ENCODE measurements at places on chromosomes 2 and 18.

DNA sequence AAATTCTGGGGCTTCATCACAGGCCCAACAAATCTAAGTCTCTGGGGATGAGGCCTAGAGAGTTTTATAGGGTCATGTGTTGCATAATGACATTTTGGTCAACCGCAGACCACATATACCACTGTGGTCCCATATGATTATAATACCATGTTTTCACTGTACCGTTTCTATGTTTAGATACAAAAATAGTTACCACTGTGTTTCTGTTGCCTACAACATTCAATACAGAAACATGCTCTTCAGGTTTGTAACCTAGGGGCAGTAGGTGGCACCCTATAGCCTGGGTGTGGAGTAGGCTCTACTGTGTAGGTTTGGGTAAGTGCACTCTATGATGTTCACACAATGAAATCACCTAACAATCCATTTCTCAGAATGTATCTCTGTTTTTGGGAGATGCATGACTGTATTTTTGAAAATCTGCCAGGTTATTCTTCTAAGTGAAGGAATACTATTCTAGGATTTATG, 485.2 kb downstream of the PTPRM start:
- no peak for DNase-seq

GRCh38 chr18:21903709-21904108, 163.1 kb downstream of the MIB1 start:
- DNase-seq = no peak

DNA sequence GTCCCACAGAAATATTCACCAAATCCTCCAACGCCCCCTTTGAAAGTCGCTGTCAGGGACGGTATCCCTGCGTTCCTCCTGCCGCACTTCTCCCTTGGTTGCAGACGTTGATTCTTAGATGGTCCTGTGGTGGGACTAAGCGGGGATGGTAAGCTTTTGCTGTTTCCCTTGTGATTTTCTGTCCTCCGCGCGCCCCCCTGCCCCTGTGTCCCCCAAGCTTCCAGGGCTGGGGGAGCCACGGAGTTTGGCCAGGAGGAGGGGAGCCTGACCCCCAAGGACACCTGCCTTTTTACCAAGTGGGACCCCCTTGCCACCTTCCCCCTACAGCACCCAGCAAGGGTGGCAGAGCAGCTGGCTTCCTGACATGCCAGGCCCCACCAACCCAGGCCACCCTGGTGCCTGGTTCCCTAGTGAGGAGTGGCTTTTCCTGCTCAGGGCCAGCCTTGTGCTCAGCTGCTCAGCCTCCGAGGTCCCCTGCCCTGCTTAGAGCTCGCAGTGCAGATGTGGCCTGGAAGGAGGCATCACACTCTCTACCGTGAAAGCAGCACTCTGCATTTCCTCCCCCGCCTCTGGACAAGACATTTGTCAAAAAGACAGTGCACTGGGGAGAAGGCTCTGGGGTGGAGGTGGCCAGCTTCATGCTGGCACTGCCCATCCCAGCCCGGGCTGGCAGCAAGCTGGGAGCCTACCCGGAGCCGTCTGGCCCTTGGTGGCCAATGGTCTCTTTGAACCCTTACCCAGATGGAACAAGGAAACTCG, 49.4 kb downstream of the TWIST2 start:
- DNase-seq = no peak

DNA sequence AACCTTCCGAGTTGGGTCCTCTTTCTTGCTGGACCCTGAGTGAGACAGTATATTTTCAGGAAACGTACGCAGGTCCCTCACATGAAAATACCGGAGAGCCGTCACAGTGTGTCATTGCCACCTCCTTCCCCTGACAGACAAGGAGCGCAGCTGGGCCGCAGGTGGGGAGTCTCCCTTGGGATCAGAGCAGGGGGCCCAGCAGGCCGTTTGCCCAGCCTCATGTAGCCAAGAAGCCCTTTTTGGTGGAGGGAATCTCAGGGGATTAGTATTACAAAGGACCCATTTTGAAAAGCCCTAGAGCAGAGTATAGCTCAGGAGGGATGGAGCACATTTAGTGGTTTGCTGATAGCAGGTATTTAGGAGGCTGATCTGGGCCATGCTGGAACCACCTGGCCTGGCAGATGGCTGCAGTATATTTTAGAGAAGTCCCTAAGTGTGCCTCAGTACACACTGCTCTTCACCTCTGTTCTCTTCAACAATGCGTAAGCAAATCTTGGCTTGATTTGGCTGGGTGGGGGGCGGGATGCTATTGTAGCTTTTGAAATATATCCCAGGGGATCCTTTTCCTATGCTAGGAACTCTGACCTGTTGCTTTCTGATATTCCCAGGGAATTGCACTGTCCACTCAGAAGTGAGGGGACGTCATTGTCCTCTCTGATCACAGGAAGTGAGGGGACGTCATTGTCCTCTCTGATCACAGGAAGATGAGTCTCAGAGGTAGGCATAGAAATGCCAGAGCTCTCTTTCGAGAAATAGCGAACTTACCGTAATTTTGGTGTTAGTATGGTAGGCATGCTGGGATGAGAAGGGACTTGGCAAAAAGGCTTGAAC, 171.9 kb downstream of the HRH4 start:
- no peak for DNase-seq

- DNase-seq = no peak
Measured at GRCh38 chr2:68577183-68577582, 66.2 kb upstream of the PROKR1 start.

GRCh38 chr2:137865954-137866540, 98.2 kb upstream of the HNMT start:
- DNase-seq = peak; percentile 35

DNA sequence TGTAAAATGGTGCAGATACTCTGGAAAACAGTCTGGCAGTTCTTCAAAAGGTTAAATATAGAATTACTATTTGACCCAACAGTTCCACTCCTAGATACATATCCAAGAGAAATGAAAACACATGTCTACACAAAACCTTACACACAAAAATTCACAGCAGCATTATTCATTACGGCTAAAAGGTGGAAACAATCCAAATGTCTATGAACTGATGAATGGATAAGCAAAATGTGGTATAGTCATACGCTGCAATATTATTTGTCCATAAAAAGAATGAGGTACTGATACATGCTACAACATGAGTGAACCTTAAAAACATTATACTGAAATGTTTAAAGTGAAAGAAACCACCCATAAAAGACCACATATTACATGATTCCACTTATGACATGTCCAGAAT, 4.0 kb downstream of the CYP27C1 start:
- no peak for DNase-seq

- no peak for DNase-seq
Measured at GRCh38 chr2:137252934-137253333, 487.6 kb downstream of the THSD7B start.

- no peak for DNase-seq
Measured at GRCh38 chr2:153043385-153043784, 325.0 kb downstream of the ARL6IP6 start.

DNA sequence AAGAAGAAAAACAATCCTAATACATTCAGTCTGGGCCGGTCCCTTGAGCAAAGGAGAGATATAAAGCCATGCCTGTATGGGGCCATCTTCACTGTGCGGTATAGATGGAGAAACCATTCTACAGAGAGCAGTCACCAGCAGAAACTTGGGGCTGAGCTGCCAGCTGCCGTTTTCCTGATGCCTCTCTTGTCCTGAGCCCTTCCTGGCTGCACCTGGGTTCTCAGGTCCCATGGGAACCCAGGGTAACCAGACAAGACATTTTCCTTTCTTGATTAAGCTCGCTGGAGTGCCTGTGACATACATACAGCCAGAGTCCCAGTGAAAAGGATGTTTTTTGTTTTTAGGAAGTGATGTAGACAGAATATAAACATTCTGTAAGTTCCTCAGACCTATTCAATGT, 5.3 kb upstream of the METTL21A start:
- DNase-seq = no peak

GRCh38 chr2:207925601-207926000, 99.7 kb downstream of the PLEKHM3 start:
- no peak for DNase-seq

- no peak for DNase-seq
Measured at GRCh38 chr2:222506230-222506935, 82.0 kb downstream of the SGPP2 start.

DNA sequence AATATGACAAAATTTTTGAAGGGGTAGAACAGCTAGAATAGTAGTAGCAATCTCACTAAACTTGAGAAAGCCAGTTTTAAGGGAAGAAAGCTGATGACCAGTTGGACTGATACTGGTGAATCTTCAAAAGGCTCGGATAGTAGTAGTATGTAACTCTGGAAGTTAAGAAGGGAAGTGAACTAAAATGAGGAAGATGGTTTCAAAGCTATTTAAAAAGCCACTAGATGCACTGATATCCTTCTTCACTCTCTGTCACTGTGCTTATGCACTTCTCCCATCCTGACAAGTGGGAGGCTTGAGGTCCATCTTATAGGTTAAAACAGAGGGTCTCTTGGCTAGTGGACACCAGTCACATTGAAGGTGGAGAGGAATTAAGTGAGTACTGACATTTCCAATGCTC, 141.1 kb downstream of the NCOA1 start:
- no peak for DNase-seq

GRCh38 chr2:1020206-1020605, 69.6 kb downstream of the SNTG2 start:
- DNase-seq = no peak

DNA sequence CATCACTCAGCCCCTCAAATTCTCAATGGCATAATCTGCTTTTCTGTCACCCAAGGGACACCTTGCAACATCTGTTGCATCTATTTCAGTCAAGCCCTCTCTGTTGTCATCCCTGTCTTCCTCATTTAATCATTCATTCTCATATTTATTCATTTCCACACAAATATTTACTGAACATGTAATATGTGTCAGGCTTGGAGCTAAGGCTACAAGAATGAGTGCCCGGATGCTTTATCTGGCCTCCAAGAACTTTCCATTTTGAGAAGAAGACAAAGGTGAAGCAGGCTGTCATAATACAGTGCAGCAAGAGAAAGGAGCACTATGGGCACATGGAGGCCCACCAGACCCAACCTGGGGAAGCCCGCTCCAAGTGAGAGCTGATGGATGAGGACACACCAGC, 15.6 kb downstream of the IL18RAP start:
- no peak for DNase-seq

DNA sequence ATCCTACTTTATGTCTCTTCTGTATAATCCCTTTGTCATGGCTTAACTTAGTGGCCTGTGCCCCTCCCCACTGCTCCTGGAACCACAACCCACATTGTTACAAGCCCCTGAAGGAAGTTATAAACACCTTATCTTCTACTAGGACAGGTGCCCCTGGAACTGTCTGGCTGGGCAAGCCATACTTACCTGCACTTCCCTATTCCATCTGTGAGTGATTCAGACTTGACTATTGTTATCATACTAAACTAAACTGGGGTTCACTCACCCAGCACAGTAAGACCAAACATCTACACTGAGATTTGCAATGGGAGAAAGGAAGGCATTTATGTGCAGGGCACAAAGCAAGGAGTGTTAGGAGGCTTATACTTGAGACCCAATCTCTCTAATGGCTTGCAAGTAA, 3.7 kb upstream of the UGT1A6 start:
- no peak for DNase-seq

- DNase-seq = no peak
Measured at GRCh38 chr2:79660557-79660956, 147.7 kb downstream of the CTNNA2 start.

DNA sequence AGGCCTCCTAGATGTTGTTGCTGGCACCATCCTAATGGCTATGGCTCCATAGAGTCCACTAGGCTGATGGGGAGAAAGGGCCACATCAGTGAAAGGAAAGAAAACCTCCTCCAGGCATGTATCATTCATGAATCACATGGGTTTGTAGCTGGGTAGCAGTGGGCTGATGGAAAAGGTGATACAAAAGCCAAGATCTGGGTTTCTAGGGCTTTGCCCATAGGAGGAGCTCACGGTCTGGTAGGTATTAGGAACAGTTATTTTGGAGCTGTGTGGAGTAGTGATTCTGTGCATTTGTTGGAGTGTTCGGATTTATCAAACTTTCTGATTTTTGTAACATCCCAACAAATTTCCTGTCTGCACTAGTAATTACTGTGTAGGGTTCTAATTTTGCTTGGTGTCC, 259.2 kb downstream of the SLC4A3 start:
- DNase-seq = no peak

- no peak for DNase-seq
Measured at GRCh38 chr2:9110346-9110884, 96.2 kb upstream of the ASAP2 start.

DNA sequence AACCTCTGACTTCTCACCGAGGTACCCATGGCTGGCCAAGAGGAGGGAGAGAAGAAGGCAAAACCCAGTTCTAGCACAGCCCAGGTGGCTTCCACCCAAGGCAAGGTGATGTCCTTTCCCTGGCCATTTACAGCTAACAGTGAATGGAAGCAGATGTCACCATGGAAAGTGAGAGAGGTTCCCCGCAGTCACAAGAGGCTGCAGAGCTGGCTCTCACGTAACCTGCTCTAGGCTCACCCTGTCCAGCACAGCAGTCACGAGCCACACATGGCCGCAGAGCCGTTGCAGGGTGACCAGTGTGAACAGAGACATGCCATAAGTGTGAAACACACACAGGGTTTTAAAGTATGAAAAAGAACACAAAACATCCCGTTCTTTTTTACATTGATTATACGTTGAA, 169.4 kb downstream of the TNS1 start:
- no peak for DNase-seq

- DNase-seq = no peak
Measured at GRCh38 chr2:209049608-209050007, 374.2 kb upstream of the MAP2 start.

DNA sequence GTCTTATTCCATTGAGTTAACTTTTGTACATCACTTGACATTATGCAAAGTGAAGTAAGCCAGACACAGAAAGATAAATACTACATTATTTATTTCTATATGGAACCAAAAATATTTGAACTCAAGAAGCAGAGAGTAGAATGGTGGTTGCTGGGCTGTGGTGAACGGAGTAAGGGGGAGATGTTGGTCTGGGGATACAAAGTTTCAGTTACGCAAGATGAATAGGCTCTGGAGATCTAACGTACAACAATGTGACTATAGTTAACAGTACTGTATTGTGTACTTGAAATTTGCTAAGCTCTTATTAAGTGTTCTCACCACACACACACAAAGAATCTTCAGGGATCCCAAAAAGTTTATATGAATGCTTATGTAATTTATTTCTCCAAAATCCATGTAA, 124.8 kb upstream of the VWC2L start:
- no peak for DNase-seq

- no peak for DNase-seq
Measured at GRCh38 chr2:220166616-220167015, 539.2 kb downstream of the SLC4A3 start.

GRCh38 chr18:12839057-12839525, 44.9 kb downstream of the PTPN2 start:
- no peak for DNase-seq

- peak; percentile 57 for DNase-seq
Measured at GRCh38 chr18:48866028-48866733, 84.6 kb downstream of the SMAD7 start.

DNA sequence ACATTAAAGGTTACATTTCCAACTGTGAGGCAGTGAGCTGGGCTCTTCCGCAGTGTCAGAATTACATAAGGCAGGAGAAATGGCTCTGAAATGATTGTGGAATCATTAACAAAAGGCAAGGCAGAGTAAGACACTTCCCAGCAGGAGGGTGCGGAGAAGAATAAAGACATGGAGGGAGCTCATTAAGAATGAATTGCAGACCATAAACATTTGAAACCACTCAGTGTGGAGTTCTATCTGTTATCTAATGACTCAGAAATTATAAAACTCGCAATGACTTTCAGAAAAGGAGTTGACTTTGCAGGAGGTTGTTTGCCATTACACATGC, 77.0 kb downstream of the SMIM21 start:
- DNase-seq = no peak

GRCh38 chr18:63890950-63891304, 3.4 kb downstream of the SERPINB2 start:
- DNase-seq = peak; percentile 16

All from NCI-H510A treated with DMSO at 0.1 percent for 48 hours (cell line).